ENCODE measurements at places on chromosomes 2 and 18. TPM values are rescaled to one million over a fixed set of nuclear protein-coding genes. Genes with fewer than 3 reads are reported as not detected.

- DNase-seq: no peak
These were observed 98.1 kb upstream of the CDC42EP3 start for GRCh38 chr2:37769551-37769950.

The UGT1A8 gene
- not detected for total RNA-seq

GRCh38 chr2:15584316-15584715 lies 7.4 kb upstream of the DDX1 start:
- DNase-seq: no peak

- no peak for DNase-seq
These were observed 82.2 kb downstream of the FAM124B start for GRCh38 chr2:224319750-224320149.

The LMAN1 gene
- total RNA-seq: 93.2 TPM

DNA sequence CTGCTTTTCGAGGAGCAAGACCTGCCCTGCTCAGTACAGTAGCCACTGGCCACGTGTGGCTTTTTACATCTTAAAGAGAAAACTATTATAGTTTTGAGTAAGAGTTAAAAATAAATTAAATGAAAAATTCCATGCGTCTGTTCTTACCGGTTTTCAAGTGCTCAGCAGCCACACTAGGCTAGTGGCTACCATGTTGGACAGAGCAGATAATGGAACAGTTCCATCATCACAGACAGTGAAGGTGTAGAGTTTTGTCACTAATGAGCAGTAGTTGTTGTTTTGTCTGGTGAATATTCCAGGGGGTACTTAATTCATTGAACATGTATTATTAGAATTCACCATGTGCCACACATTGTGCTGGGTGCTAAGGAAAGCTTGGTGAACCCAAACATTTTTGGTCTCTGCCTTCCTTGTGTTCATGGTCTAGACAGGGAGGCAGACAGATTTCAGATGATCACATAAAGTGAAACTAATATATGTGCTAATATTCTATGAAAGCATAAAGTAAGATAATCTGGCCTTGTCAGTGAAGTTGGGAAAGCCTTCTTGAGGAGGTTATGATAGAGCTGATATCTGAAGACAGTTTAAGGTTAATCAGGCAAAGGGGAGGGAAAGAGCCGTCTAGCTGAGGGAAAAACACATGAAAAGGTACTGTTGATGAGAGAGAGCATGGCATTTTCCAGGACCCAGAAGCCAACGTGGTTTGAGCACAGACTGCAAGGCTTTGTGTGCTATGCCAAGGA lies 1.4 kb downstream of the ALMS1 start:
- DNase-seq: no peak

Measured in osteocyte (in vitro differentiated cells).